HFF-Myc (cell line): ENCODE measurements at places on chromosomes 5 and 9.

- no peak for DNase-seq
Observed at GRCh38 chr5:128082551-128083032, 974 bp upstream of the SLC12A2 start.

- no peak for DNase-seq
Observed at GRCh38 chr5:38573521-38573920, 17.1 kb upstream of the LIFR start.

- DNase-seq, result no peak
Observed at GRCh38 chr5:8341406-8341805, 472.5 kb downstream of the MTRR start.

GRCh38 chr9:34380511-34381315 is 4.0 kb upstream of the MYORG start:
- peak; percentile 21 for DNase-seq
